ENCODE measurements at places on chromosomes 3 and 15.
A peak's percentile ranks its signal among the peaks of the same experiment; 100 is the strongest.

DNA sequence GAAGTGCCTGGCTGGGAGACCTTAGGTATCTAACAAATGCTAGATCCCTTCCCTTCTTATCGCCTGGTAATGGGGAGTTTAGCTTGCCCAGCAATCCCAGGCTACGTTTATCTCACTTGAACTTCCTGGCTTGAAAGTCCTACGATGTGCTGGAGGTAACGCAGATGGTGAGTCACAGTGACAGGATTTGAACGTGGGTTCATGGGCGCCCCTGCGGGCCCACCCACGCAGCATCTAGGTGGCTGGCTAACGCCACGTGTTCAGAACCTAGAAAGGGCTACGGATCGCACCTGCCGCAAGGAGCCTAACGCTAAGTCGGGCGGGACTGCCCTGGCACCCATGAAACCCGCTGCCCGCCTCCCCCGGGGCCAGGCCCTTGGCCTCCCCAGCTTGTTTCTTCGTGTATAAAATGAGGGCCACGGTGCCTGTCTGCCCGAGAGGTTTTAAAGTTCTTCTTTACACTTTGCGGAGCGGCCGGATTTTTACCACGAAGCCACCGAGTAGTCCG is 600 bp upstream of the USP3 start:
- peak; percentile 69 for DNase-seq

GRCh38 chr3:34678575-34678974 is 880.1 kb downstream of the PDCD6IP start:
- no peak for DNase-seq

DNA sequence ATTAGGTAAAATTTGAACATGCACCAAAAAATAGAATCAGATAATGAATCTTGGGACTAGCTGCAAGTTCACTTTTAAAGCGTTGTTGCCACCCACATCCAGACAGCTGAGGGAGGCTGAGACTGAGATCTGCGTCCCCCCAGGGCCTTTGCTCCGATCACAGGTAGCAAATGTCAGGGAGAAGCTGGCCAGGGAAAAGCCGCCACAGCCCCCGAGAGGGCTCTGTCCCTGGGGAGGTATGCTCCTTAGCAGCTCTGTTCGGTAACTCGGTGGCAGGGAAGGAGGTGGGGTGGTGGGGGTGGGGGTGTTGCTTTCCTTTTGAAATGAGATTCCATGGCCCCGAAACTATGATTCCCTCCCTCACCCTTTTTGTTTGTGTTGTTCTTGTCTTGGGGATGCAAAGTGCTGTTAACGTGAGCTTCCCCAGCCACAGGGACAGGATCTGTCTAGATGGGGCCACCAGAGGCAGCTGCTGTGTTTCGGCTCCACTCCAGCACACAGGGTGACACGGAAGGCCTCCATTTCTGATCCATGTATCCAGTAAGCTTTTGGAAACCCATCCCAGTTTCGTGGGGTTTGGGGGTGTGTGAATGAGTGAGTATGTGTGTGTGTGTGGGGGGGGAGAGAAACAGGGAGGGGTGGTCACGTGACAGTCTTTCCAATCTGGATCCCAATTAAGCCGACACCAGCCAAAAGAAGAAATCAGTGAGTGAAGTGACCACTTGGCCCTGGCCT is 1.1 kb upstream of the MINAR1 start:
- DNase-seq = no peak

- DNase-seq = no peak
Observed at GRCh38 chr3:25009665-25010064, 418.4 kb upstream of the RARB start.

DNA sequence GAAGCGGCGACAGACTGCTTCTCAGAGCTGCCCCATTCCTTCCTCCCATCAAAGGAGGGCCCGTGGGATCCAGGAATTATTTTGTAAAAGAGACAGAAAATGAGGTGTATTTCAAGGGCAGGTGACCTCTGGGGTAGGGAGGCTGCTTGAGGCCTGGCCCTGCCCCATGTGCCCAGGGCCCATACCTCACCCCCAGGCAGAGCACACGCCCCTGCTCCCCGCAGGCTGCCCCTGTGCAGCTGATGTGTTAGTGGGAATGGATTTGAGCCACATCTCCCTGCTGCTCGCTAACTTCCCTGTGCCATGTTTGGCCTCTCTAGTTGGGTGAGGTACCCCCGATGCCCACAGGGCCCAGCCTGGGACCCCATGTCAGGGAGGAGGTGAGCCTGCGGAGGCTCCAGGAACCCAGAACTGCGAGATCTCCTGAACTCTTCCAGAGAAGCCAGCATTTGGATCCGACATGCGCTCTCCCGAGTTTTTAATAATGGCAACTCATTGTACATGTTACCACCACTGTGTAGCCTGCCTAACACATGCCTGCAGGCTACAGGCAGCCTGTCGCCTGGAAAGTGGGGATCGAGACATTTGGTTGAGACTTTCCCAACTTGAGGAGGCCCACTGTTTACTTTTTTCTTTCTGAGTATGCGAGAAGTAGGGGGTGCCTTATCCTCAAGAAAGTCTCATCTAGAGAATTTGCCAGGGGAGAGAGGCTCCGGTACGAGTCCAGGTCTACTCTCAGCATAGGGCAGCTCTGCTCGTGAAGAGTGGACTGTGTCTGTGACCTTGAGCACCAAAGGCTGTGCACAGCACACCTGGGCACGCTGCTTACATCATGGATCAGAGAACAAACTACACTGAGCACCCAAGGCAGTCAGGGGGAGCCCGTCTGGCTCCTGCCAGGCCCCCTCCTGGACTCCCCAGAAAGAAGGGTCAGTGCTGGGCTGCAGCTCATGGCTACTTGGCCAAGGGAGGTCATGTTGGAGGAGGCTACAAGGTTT is 36.1 kb downstream of the PCSK6 start:
- DNase-seq = no peak

DNA sequence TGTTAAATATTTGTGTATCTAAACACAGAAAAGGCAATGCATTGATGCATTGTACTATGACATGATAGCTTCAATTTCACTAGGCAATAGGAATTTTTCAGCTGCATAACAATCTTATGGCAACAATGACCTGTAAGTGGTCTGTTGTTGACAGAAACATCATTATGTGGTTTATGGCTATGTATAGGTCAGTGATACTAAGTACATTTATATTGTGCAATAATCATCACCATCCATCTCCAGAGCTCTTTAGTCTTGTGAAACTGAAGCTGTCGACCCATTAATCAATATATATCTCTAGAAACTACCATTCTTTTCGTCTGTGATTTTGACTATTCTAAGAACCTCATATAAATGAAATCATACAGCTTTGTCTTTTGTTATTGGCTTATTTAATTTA is 200.1 kb upstream of the ZNF717 start:
- no peak for DNase-seq

DNA sequence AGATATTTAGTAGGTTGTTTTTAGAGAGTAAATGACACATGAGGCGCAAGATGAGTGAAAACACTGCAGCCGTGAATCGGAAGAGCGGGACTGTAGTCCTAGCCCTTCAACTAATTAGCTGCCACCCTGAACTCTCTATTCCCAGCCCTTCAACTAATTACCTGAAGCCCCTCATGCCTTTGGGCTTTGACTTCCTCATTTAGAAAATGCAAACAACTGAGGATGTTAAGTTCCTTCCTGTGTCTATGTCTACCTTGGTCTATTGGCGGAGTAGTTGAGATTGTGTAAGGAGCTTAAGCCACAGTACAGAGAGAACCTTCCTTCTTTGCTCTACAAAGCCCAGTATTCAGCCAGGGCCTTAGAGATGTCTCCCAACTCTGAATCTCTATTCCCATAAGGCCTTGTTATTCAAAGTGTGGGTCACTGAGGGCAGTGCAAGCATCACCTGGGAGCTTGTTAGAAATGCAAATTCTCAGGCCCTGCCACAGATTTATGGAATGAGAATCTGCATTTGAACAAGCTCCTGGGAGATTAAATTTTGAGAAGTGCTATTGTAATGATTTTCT is 71.8 kb upstream of the SCN5A start:
- DNase-seq = no peak

- no peak for DNase-seq
Observed at GRCh38 chr3:53145713-53146080, 15.3 kb upstream of the PRKCD start.

- no peak for DNase-seq
Observed at GRCh38 chr3:79111375-79112052, 656.3 kb downstream of the ROBO1 start.

- no peak for DNase-seq
Observed at GRCh38 chr15:80003171-80003570, 32.2 kb upstream of the BCL2A1 start.

DNA sequence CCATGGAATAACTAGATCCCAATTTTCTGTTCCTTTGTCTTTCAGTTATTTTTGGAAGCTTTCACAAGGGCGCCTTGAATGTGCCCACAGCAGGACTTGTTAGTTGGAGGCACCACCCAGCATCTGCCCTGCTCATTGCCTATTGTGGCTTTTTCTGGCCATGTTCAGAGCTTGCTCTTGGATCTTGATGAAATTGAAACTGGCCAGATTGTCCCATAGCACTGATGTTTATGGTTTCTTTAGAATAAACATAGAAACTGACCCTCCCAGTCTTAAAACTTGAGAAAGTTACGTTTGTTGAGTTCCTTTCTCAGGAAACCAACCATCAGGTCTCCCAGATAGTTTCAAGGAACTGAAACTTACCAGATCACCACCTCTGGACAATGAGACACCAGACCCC is 474.7 kb downstream of the IL5RA start:
- no peak for DNase-seq

- DNase-seq = no peak
Observed at GRCh38 chr15:40512440-40512839, 41.7 kb downstream of the CHST14 start.

GRCh38 chr3:174270841-174271240 is 588.3 kb upstream of the NAALADL2 start:
- DNase-seq = no peak

GRCh38 chr15:94019062-94019461 is 212.3 kb upstream of the MCTP2 start:
- DNase-seq = no peak

- no peak for DNase-seq
Observed at GRCh38 chr15:40731034-40731433, 24.0 kb downstream of the RMDN3 start.

DNA sequence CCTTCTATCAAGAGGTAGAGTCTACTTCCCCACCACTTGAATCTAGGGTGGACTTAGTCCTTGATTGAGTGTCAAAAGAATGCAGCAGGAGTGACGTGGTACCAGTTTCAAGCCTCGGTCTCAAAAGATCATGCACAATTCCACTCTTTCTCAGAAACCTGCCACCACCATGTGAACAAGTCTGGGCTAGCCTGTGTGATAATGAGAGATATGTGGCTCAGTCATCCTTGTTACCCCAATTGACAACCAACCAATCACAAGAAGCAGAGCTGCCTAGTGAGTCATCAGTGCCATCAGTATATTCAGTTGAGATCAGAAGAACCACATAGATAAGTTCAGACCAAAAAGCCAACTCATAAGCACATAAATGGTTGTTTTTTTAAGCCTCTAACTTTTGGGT is 374.5 kb downstream of the IL20RB start:
- DNase-seq = no peak

DNA sequence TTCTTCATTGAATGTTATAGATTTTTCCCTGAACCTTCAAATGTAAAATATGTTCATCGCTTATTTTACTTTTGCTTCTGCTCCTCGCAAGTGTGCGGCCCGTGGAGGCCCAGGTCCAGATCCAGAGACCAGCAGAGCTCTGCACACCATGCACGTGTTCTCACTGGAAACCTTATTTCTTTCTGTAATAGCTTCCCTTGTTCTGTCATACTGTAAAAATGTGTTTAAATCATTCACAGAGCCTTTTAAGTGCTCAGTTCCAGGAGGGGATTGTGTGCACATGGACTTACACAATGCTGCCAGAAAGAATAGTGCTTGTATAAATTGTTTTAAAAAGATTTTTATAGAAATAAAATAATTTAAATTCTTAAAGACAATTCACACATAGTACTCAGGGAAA is 359.3 kb downstream of the GABRG3 start:
- no peak for DNase-seq

DNA sequence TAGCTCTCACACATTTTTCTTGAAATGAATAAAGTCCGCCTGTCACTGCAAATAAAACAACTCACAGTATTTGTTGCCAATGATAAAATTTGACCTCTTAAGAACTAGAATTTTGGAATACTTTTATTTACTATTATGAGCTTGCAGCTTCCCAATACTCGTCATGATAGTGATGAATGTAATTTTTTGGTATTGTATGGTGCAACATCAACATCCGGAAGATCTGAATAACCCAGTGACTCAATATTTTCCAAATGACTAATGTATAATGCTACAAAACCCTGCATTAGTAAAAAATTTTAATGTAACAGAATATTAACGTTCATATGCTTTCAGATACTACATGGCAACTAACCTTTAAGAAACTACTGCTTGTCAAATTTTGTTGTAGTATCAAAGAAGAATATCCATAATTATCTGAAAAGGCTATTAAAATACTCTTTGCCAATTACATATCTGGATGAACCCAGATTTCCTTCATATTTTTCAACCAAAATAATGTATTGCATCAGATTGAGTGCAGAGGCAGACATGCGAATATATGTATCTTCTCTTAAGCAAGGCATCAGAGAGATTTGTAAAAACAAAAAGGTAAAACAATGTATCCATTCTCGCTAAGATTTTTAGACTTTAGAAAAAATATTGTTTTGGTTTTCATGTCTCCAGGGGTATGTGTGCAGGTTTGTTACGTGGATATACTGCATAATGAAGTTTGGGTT is 95.3 kb downstream of the IGF2BP2 start:
- DNase-seq = no peak

- DNase-seq = no peak
Observed at GRCh38 chr15:40744815-40745152, 10.3 kb downstream of the RMDN3 start.

- DNase-seq = no peak
Observed at GRCh38 chr15:62389885-62390790, 225.1 kb upstream of the C2CD4B start.

DNA sequence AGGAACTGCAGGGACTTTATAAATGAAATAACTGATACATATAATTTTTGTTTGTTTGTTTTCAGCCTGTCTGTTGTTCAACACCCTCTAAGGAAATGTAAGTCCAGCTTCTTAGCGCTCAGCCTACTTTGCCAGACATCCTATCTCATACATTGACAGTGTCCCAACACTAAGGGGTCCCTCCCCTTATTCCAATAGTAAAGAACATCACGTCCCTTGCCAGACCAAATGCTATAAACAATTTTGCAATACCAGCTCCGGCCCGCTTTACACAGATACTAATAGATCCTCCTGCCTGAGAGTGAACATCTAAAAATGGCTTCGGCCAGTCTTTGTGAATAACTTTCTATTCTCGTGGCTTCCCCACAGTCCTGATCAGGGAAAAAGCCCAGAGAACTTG is 4.5 kb upstream of the TAFA4 start:
- DNase-seq = no peak

- DNase-seq = no peak
Observed at GRCh38 chr3:88132894-88133293, 16.9 kb upstream of the C3orf38 start.

DNA sequence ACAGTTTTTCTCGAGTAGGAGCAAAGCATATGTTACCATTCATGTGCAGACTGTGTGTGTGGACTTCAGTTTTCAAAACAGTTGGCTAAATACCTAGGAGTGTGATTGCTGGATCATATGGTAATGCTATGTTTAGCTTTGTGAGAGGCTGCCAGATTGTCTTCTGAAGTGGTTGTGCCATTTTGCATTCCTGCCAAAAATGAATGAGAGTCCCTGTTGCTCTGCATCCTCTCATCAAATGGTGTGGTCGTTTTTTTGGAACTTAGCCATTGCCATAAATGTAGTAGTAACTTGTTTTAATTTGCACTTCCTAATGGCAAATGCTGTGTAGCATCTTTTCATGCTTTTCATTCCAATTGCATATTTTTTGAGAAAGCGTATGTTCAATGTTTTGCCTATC is 77.2 kb upstream of the NDN start:
- no peak for DNase-seq
